NCI-H226 (cell line): ENCODE measurements at places on chromosomes 2 and 18.

DNA sequence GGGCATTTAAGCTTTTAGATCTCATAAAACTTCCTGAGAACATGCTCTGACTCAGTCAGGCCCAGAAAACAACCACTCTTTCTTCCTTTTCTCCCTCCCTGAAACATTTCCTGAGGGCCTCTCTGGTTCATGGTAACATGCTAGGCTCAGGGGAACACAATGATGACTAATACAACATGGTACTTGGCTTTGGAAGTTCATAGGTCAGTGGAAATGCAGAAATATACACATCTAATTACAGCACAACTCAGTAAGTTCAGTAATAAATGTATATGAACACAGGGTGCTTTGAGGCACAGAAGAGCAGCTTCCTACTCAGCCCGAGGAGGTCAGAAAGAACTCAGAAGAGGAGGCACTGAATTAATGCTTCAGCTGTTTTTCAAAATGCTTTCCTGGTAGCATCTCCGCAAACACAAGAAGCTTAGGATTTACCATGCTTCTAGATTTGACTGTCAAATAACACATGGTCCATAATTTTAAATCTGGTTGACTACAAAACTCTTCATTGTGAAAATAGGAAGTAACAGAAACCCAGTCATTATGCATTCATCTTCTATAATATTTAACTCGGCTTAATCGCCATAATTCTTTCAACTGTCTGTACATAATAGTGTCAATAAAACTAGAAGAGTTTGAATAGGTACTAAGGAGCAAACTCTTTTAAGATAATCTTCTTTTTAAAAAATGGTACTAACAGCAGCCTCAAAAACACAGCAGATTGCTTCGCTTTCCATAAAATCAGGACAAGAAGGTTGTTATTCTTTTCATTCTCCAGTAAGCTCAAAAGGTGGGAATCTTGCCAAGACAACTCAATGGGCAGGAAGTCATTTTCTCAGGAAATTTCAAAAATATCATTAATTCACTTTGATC, 251.3 kb downstream of the DLGAP1 start:
- no peak for DNase-seq

- DNase-seq = no peak
Observed at GRCh38 chr2:204971206-204971907, 426.1 kb downstream of the PARD3B start.

DNA sequence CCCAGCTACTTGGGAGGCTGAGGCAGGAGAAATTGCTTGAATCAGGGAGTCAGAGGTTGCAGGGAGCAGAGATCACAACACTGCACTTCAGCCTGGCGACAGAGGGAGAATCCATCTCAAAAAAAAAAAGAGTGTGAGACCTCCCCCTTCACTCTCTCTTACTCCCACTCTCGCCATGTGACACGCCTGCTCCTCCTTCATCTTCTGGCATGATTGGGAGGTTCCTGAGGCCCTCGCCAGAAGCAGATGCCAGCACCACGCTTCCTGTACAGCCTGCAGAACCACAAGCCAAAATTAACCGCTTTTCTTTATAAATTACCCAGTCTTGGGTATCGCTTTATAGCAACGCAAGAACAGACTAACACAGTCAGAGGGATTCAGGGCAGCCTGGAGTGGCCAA, 66.3 kb upstream of the CREB1 start:
- no peak for DNase-seq

DNA sequence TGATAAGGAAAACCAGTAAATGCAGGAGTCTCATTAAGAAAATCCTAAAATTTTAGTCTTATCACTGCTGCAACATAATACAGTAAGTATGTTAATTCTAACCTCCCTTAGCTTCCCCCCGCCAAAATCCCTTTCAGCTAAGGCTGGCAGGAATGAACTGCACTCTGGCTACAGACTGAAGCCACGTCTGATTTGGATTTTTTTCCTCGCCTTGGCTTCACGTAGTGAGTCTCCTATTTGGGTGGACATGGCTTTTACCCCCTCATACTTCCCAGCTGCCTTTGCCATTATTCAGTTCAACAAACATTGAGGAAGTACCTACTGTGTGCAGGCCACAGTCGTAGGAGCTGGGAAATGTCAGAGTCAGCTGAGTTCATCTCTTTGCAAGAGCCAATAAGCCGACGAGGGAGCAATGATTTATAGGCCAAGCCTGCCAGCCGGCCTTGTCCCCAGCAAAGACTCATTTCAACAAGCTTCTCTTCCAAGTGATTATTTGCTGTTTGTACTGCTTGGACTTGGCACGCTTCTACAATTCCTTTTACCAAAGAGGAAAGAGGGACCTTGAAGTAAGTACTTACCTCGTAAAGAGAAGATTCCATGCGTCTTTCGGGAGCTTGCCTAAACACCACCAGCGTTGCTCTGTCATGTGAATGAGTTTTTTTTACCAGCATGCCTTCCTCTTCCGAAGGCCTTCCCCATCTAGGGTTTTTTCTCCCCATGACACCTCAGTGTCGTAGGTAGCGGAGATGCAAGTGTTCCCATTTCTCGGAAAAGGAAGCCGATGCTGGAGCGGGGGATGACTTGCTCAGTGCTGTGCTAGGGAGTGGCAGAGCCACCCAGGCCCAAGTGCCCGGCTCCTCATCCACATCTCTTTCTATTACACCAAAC, 138.6 kb downstream of the KLHL29 start:
- no peak for DNase-seq

- peak; percentile 78 for DNase-seq
Observed at GRCh38 chr18:13137670-13138419, 80.7 kb upstream of the LDLRAD4 start.

- DNase-seq = no peak
Observed at GRCh38 chr18:62996566-62996965, 281.2 kb downstream of the PHLPP1 start.

DNA sequence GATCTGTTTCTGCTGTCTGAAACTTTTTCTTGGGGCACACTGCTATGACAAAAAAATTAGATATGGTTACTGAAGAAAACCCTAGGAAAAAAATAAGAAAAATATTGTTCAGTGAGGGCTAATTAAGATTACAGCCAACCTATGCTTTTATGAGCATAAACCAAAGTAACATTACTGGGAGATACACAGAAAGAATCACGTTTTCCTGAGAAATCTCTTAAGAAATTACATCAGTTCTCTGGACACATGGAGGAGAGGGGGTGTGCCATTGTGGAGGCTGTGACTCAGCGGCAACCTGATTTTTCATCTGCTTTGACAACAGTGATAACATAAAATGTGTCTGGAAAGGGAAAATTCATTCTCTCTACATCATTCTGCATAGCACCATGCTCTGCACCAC, 13.4 kb upstream of the NMI start:
- DNase-seq = peak; percentile 79

GRCh38 chr2:60621688-60622429, 68.4 kb upstream of the BCL11A start:
- DNase-seq = no peak

DNA sequence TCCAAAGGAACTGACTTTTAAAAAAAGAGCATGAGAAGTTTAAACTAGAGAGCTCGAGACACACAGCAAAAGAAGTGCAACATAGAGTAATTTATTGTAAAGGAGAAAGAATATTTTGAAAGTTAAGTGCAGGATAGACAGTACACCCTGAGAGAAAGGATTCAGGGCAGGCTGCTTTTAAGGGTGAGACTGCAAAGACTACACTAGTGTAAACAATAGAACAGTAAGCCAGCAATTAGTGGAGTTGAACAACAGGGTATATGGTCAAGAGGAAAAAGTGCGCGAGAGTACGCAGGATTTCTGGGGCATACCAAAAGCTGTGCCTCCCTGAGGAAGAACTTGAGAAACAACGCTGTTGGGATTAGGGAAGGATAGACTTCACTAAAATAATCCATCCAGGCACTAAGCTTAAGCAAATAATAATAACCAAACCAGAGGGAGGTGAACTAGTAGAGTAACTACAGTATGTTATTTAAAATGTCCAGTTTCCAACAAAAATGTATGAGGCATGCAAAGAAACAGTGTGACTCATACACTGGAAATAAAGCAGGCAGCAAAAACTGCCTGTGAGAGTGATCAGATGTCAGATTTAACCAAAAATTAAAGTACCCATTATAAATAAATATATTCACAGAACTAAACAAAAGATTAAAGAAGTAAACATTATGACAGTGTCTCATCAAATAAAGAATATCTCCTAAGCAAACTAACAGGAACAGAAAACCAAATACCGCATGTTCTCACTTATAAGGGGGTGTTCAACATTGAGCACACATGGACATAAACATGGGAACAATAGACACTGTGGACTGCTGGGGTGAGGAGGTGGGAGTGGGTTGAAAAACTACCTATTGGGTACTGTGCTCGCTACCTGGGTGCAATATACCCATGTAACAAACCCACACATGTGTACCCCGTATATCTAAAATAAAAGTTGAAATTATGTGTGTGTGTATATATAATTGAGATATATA, 40.5 kb upstream of the EMILIN2 start:
- no peak for DNase-seq

DNA sequence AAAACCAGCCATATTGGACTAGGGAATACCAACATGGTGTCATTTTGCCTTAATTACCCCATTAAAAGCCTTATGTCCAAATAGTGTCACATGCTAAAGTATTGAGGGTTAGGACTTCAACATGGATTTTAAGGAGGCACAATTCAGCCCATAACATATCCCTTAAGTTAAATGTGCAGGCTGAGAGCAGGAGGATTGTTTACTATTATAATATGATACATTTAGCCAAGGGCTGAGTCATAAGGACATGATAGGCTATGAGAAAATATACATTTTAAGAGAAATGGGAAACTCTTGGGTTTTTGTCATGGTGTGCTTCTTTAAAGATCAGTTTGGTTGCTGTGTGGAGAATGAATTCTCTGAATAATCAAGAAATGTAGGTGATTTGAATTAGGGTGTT, 136.8 kb downstream of the RDH14 start:
- no peak for DNase-seq

DNA sequence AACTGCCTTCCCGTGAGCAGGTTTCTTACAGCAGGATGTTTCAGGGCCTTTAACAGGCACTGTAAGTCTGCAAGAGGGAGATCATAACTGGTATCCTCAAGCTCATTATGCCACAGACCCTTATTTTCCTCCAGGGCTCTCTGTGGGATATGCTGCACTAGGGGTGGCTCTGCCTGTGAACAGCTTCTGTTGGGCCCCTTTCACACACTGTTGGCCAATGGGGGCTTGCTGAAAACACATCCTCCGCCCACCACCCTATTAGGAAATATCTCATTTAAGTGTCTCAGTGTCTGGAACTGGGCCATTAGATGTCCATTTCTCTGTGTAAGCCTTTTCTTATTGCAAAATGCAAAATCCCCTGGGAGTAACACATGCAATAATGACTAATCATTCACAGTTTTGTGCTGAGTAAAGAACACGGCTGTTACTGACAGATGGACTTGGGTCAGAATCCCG, 414.3 kb upstream of the HS6ST1 start:
- peak; percentile 40 for DNase-seq

- DNase-seq = no peak
Observed at GRCh38 chr2:37816686-37817085, 108.4 kb upstream of the RMDN2 start.

GRCh38 chr2:39356922-39357639, 80.0 kb downstream of the MAP4K3 start:
- no peak for DNase-seq

DNA sequence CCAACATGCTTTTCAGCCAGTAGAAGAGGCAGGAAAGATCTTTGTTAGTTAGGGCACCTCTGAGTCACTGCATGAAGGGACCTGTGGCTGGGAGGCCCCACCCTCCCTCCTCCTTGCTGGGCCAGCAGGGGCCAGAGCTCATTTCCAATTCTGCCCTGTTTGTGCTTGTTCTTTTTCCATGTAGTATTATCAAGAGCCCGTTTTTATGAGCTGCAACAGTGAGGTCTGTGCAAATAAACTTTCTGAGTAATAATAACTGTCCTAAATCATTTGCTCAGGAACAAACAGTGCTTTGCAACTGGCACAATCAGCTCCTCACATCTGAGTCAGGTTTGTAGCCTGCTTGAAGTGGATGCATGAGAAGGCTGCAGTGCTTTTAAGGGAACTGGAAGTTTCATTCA, 128.0 kb downstream of the ARL4C start:
- no peak for DNase-seq

- DNase-seq = no peak
Observed at GRCh38 chr2:121086450-121086849, 198.6 kb downstream of the TFCP2L1 start.

- DNase-seq = no peak
Observed at GRCh38 chr2:239374896-239375277, 25.9 kb downstream of the HDAC4 start.

GRCh38 chr2:29309090-29310029, 194.1 kb downstream of the CLIP4 start:
- DNase-seq = peak; percentile 32

DNA sequence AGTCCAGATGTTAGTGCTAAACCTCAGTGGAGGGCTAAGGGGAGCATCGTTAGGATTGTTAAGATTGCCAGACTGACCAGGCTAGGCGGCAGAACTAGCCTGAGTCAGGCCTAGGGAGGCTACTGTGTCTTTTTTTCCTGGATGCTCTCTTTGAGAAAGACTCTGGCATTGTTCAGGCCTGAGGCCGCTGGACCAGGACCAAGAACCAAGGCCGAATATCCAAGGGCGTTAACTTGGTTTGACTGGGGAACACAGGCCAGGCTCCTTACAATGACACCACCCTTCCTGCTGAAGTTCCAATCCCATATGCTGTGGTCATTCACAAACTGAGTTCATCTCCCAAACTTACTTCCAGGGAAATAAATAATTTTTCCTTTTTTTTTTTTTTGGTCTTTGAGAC, 10.6 kb downstream of the HTRA2 start:
- DNase-seq = no peak

GRCh38 chr2:29370581-29371125, 255.4 kb downstream of the CLIP4 start:
- DNase-seq = no peak

DNA sequence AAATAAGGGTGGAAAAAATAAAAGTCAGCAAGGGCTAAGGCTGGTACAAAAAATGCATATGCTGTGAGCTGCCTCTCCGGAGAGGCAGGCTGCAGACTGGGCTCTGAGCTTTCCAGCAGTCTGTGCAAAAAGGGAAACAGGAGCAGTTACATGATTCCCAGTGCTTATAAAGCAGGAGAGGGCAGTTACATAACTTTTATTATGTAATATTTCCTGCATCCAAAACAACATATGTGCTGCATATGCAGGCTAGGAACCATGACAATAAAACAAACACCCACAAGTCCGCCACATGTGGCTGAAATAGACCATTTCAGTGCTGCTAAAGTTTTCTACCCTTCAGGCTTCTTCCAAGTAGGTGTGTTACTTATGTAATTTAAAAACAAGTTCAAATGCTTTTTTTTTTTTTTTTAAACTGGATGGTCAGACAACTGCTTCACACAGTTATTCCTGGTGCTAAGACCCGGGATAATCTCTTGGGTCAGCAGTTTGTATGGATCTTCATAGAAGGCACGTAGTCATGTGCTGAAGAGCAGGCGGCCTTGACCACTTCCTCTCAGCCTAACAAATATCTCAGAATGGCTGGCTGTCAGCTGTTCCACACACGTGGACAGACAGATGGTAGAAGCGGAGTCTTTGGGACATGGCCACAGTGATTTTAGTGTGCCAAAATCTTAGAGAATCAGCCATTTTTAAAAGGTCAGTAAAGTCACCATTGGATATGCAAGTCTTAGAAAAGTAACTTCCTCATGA, 43.5 kb downstream of the ARMC9 start:
- DNase-seq = no peak
